ENCODE measurements at places on chromosomes 3 and 15.

DNA sequence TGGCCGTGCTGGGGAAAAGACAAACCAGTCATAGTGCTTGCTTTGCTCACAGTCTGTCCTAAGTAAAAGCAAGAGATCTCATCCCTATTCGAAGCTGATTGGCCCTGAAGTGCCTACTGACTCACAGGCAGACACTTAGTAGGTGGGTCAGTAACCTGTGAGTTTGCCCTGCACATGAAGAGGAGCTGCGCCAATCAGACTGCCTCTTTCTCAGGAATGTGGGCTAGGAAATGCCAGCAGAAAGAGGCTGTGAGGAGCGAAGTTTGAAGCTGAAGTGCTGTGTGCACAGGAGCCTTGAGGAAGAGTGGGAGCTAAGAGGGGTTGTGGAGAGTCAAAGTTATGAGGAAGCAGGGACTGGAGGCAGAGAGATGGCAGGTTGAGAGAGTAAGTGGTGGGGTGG, 126.8 kb downstream of the IL20RB start:
- DNase-seq, result no peak

DNA sequence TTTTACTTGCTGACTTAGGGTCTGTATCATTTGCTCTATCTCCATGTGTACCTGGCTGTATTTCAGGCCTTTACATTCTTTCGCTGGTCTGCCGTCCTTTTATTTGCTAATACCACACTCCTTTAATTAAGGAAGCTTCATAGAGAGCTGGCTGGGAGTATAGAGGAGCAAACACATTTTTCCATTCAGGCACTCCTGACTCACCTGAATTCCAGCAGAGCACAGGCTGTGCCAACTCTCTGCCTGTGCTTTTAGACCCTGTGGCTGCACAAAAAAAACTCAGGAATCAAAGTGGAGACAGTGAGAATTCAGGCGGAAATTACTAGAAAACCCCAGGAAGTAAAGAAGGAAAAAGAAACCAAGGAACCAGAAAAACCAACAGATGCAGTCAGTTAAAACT, 29.0 kb upstream of the ATP10A start:
- no peak for DNase-seq

GRCh38 chr3:195908694-195909581, 587 bp upstream of the TNK2 start:
- DNase-seq, result no peak

- DNase-seq, result no peak
Observed at GRCh38 chr3:170003881-170004356, 33.9 kb upstream of the GPR160 start.

- DNase-seq, result no peak
Observed at GRCh38 chr15:90306560-90306959, 41.1 kb downstream of the NGRN start.

GRCh38 chr3:14225421-14225820, 46.8 kb downstream of the LSM3 start:
- DNase-seq, result no peak

DNA sequence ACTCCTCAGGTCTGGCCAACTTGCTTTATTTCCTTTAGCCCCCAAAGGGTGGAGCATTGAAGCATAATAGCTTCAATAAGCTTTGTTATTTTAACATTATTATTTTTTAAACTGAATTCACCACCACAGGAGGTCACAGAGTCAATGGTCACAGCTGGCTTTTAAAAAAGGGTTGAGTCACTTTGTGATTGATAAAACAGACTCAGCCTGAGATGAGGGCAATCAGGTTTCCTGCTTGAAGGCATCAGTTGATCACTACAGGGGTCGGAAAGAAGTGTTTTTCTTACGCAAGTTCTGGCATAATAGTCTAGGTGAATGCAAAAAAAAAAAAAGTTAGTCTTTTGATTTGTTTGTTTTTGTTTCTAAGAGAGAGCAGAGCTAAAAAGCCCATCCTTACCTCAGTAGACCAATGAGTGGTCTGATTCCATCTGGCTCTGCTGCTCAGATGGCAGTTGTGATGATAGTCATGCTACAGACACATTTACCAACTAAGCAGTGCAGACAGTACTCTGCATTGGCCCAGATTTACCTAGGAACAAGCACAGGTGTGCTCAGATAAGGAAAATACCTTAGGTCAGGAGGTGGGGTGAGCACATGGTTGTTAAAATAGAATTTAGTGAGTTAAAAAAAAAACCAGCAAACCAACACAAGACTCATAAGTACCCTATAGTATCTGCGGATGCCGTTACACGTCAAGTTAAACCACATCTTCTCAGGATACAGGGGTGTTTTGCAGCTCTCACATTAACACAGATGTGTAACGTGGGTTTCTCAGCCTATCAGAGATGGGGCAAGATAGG, 22.6 kb downstream of the ZNF80 start:
- no peak for DNase-seq

- no peak for DNase-seq
Observed at GRCh38 chr3:105496343-105496742, 129.6 kb downstream of the ALCAM start.

DNA sequence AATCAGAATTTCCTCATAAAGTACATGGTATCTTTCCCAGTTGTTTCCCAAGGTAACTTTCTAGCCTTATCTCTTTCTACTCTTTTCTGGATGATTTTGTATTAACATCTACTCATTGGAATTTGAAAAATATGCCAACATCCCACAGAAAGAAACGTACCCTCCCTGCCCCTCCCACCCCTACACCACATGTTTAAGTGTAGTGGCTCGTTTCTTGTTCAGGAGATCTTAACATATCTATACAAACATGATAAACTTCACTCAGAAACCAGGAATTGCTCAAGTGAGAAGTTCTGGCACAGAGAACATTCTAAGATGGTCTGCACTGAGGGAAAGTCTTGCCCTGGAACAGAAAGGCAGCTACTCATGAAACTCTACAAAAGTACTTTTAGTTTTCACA, 404.7 kb downstream of the SOX2 start:
- no peak for DNase-seq

DNA sequence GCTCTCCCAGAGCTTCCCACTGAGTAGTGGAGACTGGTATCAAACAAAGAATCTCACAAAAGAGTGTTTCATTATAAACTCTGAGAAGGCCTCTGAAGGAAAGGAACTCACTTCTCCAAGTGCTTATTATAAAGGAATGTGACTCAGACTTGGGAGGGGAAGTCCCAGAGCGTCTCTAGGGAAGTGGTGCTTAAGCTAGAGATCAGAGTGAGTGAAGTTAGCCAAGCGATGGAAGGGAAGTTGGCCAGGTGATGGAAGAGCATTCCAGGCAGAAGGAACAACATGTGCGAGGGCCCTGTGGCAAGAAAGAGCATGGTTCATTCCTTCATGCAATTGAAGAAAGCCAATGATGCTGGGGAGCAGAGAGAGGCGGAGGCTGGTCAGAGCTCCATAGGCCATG, 2.3 kb downstream of the XYLB start:
- no peak for DNase-seq

DNA sequence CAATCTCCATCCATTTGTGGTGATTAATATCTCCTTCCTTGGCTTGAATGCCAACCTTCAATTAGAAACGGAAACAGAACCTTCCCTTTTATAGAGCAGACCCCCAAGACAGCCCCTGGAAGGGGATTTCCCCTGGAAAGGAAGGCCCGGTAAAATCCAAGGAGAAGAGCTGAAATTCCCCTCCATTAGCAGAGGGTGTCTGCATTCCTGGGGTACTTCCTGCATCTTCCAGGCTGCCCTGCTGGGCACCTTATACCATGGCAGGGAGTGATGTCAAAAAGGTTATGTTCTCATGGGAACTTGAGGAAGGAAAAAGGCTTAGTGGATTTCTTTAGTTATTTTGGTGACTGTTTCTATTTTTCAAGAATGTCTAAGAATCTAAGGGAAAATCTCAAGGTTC, 116.7 kb upstream of the NEO1 start:
- DNase-seq, result no peak

- no peak for DNase-seq
Observed at GRCh38 chr15:34753236-34753894, 1.4 kb downstream of the GJD2 start.

DNA sequence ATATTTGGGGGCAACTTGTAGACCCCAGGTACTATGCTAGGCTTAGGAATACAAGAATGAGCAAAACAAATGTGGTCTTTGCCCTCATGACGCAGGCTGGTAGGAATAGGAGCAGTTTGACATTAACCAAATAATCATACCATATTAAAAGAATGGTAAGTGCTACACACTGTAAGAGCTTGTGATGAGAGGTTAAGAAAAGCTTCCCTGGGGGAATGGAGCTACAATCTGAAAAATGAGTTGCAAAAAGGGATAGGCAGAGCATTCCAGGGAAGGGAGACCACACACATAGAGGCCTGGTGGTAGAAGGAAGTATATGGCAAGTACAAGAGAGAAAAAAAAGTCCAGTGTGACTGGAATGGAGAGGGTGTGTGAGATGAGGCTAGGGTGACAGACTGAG, 37.3 kb downstream of the TMOD3 start:
- DNase-seq, result no peak

GRCh38 chr15:98308117-98308516, 340.2 kb upstream of the IGF1R start:
- no peak for DNase-seq

- no peak for DNase-seq
Observed at GRCh38 chr3:159007331-159007730, 205.5 kb downstream of the MFSD1 start.

DNA sequence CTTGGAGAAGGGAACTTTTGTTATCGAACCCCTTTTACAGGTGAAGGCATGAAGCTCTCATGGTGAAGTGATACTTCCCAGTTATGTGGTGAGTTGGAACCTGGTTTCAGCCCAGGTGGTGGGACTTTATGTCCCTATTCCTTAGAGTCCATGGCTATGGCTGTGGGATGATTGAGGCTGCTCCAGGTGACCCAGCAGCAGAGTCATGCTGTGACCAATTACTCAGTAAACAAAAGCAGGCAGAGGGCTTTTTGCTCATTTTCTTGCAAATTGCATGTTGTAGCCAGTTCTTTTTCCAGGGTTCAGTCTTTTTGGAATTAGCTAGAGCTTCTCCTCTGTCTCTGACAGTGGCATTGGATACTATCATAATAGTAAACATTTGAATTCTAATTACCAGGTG, 70.7 kb downstream of the CACNA2D3 start:
- DNase-seq, result no peak

Data from anterior cingulate cortex (tissue), 58 donors.